ENCODE measurements at places on chromosomes 2 and 18.

DNA sequence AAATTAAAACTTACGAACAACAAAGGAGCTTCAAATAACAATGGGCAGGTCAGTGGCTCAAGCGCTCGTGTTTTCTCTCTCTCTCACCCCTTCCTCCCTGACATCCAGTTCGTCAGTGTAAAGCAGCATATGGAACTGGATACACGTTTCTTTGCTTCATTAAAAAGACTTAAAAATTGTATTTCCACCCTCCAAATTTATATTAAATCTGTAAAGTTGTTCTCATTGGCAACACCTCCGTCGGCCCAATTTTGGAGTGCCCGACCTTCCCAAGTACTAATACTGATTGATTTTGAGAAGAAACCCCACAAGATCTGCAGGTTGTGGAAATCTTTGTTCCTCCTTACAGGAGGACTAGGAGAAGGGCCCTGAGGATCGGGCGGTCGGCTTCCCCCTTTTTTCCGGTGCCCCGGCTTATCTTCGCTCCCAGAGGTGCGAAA lies 2.2 kb downstream of the TBR1 start:
- DNase-seq = no peak

- DNase-seq = no peak
Observed at GRCh38 chr2:98142106-98142791, 55.3 kb downstream of the VWA3B start.

DNA sequence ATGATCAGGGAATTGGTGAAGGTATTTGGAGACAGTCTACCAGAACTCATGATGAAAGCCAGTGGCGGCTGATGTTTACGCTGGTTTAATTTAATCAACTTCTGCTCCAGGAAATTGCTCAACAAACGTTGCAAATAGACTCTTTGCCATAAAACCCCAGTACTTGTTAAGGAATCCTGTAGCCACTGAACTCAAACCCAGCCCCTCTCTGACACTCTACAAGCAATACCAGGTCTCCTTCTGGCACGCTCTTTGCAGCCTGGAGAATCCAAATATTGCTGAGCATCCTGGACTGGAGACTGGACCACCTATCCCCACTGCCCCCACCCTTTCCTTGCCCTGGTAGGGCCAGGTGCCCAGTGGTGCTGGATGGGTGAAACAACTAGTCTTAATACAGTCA lies 308.2 kb downstream of the FBXO15 start:
- DNase-seq = no peak

- DNase-seq = no peak
Observed at GRCh38 chr2:65361623-65362022, 70.8 kb downstream of the SPRED2 start.

DNA sequence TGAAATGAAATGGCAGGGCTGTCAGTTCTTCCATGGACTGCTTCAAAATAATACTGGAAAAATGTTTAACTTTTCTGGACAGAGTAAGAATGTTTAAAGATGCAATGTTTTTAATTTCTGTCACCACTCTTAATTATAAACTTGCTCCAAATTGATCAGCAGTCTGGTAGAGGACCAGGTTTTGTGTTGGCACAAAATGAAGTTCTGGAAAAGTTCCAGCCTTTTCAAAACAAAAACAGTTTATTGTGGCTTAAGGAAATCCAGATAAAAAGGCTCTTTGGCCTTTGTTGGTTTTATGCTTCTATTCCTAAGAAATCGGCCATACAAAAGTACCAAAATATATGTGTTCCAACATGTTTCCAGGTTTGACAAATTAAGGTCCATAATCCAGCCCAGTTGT lies 48.8 kb downstream of the PTRHD1 start:
- DNase-seq = no peak

DNA sequence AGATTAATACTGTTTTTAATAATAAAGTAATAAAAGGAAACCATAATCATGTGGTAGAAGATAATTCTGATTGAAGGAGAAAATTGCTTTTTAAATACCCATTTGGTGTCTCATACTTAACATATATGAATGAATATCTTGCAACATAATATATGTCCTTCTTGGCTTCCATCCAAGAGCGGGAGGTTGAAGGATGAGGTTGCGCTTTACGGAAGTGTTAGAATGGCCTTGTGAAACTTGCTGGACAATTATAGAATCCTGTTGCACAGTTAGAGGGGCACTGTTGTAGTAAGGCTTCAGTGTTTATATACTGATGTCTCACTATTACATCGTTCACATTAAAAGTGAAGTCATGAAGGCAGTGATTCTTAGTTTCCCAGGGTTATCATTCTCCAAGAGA lies 9.4 kb downstream of the INSIG2 start:
- no peak for DNase-seq

GRCh38 chr18:62867534-62867933 lies 152.2 kb downstream of the PHLPP1 start:
- peak; percentile 55 for DNase-seq

DNA sequence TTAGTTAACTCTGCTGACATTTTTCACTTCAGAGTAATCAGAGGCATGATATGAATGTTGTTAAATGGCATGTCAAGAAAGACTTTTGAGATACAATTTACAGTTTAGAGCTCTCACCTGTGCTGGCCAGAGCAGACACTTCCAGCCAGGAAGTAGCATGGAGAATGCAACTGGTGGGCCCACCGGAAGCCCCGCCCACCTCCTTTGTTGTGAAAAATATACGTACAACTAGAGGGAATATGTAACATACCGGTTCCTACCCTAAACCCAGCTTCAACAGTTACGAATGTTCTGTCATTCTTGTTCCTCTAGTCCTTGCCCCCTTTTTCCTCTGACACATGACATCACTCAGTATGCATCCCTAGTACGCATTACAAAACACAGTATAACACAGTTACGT lies 70.2 kb upstream of the ITM2C start:
- no peak for DNase-seq

- no peak for DNase-seq
Observed at GRCh38 chr2:75688196-75688595, 22.5 kb downstream of the GCFC2 start.

DNA sequence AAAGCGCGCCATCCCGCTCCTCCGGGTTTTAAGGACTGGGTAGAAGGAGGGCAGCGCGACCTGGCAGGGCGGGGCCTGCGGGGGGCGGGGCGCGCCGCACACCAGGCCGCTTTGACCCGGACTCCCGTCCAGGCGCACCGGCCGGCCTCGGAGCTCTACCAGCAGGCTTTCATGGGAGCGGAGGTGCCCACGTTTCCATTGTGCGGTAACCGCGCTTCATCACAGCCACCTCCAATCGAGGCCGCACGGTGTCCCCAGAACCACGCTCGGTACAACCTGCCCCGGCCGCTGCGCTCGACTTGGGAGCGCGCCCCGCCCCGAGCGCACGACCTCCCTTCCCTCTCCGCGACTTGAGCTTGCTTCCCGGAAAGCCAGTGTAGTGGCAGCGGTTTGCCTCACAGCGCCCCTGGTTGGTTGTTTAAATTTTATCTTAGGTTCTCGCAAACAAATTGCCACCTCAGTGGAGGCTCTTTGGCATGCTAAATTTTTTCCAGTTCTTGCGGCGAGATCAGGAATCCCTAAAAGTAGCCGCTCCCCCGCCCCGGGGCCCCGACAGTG lies 280 bp upstream of the CYP1B1 start:
- peak; percentile 63 for DNase-seq

DNA sequence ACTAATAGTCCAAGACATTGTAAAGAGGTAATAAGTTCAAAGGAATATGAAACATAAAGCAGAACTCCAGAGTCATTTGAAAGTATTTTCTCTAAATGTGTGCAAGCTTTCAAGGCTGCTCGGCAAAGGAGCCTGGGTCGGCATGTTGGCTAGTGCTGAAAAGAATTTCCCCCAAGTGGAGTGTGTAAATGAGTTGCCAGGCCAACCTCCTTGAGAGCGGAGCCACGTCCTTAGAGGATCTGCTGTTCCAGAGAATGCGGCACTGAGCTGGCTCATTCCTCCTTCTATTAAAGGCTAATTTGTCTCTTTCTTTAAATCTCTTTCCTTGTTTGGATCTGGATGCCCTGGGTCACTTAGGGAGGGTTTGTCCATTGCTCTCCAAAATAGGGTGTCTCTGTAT lies 127.5 kb downstream of the RDH14 start:
- DNase-seq = no peak

DNA sequence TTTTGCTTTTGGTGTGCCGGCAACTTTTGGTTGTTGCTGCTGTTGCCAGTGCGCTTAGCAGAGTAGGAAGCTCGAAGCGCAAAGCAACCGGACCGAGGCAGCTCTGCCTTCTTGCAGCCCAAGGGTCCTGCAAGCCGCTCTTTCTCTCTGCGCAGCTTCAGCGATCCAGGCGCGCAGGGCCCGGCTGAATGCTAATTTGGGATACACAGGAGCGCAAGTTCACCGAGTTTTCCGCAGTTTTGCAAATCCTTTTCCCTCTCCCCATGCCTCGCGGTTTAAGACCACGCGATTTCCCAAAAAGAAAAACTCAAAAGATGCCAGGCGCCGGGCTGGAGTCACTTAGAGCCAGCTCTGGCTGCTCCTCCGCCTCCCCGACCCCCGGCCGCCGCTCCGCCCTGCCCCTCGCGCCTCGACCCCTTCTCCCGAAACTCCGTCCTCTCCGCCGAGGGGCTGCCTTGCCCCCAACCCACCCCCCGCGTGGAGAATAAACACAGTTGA lies 13.5 kb upstream of the SIX3 start:
- DNase-seq = no peak

DNA sequence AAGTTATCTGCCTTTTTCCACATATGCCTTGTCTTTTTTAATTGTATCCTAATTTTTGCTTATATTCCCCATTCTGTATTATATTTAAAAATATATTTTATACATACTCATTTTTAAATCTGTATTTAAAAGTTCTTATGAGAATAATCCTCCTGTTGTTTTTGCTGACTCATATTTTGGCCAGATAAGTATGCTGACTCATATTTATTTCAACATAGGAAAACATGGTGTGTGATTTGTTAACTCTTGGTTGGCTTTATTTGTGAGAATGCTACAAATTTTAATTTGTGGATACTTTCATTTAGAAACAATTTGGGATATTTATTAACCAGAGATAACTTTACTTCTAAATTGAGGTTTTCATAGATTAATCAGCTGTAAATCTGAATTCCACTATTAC lies 587.7 kb downstream of the CPS1 start:
- DNase-seq = peak; percentile 64

DNA sequence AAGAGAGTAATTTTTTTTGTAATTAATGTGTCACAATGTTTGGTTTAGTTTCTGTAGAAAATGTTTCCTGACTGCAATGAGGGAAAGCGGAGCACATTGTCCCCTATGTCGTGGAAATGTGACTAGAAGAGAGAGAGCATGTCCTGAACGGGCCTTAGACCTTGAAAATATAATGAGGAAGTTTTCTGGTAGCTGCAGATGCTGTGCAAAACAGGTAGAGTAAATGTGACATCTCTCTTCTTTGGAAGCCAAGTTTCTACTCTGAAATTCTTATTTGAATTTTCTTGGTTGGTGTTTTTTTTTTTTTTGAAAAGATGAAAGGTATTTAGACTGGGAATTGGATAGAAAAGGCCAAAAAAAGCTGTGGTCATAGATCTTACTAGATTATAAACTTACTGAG lies 20.0 kb downstream of the RNF138 start:
- no peak for DNase-seq

GRCh38 chr2:155747531-155747930 lies 585.0 kb downstream of the NR4A2 start:
- no peak for DNase-seq

- peak; percentile 49 for DNase-seq
Observed at GRCh38 chr2:164028814-164029534, 293.2 kb upstream of the FIGN start.

- DNase-seq = no peak
Observed at GRCh38 chr2:26459991-26460612, 17.8 kb downstream of the OTOF start.

- no peak for DNase-seq
Observed at GRCh38 chr2:128380961-128381938, 62.6 kb upstream of the HS6ST1 start.

DNA sequence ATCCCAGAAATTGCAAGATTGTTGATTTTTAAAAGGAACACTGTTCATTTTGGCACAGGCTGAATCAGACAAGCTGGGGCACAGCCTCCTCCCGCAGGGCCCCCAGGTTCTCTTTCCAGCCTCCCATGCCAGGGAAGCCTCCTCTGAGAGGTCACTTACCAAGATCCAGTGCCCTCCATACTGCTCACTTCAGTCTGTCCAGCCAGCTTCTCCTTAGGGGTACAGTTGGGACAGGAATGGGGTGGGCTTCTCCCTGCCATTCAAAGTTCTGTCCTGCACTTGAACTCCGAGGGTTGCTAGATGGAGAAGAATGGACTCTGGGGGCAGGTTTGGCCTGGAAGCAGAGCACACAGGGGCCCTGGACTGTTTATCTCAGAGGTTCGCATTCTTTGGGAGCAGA lies 7.5 kb upstream of the CYP26B1 start:
- DNase-seq = no peak

DNA sequence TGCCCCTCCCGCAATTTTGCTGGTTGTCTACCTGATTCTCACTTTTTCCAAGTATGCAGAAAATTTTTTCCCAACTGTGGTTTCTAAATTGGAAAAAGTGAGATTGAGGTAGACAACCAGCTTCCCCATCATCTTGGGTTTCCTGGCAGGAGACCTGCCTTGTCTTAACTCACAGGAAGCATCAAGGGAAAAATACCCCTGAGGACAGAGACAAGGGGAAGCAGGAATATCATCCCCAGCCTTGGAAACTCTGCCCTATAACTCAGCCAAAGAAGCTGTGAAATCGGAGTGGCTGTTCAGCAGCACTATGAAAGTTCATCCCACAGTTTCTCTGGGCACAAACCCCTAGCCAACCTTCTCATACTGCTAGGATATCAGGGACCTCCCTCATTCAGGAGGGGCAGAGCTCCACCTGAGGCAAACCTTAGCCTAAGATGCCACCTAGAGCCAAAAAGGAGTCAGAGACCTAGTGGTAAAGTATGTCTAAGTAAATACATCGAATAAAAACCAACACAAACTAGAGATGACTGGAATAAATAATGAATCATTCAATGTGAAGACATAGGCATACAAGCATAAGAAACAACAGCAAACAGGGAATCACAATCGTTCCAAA lies 68.2 kb downstream of the ZSWIM2 start:
- DNase-seq = peak; percentile 16

- no peak for DNase-seq
Observed at GRCh38 chr2:27702302-27702701, 38.6 kb downstream of the SLC4A1AP start.

GRCh38 chr2:240013343-240013742 lies 11.8 kb downstream of the NDUFA10 start:
- DNase-seq = no peak

- DNase-seq = no peak
Observed at GRCh38 chr18:38497266-38497665, 931.7 kb upstream of the CELF4 start.

All from astrocyte of the cerebellum (primary cell).